ENCODE measurements at places on chromosomes 3 and 15. TPM values are rescaled to one million over a fixed set of nuclear protein-coding genes. Genes with fewer than 3 reads are reported as not detected.

- no peak for DNase-seq
These were observed 30.2 kb downstream of the PLAAT1 start for GRCh38 chr3:193271101-193271840.

- no peak for DNase-seq
These were observed 245.3 kb downstream of the PDZRN3 start for GRCh38 chr3:73379465-73379864.

DNA sequence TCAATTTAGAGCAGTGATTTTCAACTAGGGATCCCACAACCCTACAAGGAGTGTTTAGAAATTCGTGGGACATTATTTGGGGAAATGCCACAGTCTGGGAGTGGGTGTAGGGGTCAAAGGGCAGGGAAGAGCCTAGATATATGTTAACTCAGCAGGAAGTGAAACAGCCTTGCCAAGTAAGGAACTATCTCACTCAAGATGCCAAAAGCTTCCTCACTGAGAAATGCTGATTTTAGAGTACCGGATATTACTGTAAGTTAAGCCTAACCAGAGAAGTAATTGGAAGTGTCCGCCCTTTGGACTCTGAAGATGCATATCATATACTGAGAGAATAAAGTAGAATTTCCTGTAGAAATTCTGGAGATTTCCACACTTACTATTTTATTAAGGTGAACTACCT is 158.6 kb downstream of the BBX start:
- DNase-seq: no peak

GOLGA6L10 gene
- 0.84 TPM for total RNA-seq

- DNase-seq: no peak
These were observed 48.8 kb upstream of the TOP2B start for GRCh38 chr3:25713341-25713985.
